Stimulated activated CD4-positive, alpha-beta T cell treated with anti-CD3 and anti-CD28 coated beads, Interleukin-4, amount 100 ng/mL, for 4 hours (primary cell): ENCODE measurements at places on chromosomes 7 and 10.

GRCh38 chr10:7291487-7292270 is 119.2 kb downstream of the SFMBT2 start:
- no peak for DNase-seq

DNA sequence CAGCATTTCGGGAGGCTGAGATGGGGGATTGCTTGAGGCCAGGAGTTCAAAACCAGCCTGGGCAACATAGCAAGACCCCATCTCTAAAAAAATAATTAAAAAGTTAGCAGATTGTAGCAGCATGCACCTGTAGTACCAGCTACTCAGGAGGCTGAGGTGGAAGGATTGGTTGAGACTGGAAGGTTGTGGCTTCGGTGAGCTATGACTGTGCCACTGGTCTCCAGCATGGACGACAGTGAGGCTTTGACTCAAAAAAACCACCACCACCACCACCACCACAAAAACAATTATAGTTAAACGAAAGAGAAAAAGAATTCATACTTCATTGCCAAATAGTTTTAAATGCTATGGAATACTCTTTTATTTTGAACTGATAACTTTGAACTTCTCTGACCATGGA is 63.4 kb downstream of the VTI1A start:
- no peak for DNase-seq

DNA sequence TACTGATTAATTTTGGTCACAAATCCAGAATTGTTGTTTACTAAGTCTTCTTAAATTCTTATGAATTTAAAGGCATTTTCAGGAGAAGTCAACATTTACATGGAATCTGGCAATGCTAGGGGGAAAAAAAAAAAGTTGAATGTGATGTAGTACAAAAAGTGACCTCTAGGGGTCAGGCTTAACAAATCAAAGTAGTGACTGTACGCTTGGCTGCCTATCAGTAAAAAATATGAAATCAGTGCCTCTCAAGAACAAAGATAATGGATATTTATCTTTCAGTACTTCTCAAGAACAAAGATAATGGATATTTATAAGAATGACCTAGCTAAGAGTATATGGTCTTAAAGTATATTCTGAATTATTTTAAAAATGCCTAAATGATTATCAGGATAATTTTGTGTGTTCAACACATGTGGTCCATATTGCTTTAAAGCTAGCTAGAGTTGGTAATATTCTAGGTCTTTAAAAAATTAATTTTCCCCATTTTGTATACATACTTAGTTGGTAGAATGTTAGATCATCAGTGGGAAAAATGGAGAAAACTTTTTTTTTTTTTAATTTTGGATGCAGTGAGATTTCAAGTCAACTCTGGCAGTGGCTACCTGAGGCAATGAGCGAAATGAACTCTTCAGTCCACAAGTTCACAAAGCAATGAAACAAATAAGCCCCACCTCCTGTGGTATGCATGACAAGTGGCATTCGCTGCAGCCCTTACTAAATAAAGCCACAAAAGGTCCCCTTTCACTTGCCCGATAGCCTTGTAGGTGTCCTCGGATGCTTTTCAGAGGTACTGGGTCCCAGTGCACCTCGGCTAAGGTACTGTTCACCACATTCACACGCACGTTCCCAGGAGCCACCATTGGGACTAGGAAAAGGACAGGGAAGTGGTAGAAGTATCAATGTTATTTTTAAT is 51.2 kb upstream of the LAMB4 start:
- DNase-seq, result no peak

DNA sequence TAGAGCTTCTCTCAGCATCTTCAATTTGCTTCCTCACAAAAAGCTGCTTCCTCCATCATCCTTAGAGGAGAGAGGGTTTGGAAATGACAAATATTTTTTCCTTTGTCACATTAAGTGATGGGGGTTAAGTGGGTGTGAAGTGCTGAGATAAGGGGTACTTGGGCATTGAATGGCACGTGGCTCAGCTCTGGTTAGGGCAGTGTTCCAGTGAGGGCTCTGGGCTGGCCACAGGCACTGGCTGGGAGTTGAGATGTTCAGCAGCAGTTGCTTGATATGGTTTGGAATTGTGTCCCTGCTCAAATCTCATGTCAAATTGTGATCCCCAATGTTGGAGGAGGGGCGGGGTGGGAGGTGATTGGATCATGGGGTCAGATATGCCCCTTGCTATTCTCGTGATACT is 33.7 kb upstream of the CHCHD3 start:
- no peak for DNase-seq

DNA sequence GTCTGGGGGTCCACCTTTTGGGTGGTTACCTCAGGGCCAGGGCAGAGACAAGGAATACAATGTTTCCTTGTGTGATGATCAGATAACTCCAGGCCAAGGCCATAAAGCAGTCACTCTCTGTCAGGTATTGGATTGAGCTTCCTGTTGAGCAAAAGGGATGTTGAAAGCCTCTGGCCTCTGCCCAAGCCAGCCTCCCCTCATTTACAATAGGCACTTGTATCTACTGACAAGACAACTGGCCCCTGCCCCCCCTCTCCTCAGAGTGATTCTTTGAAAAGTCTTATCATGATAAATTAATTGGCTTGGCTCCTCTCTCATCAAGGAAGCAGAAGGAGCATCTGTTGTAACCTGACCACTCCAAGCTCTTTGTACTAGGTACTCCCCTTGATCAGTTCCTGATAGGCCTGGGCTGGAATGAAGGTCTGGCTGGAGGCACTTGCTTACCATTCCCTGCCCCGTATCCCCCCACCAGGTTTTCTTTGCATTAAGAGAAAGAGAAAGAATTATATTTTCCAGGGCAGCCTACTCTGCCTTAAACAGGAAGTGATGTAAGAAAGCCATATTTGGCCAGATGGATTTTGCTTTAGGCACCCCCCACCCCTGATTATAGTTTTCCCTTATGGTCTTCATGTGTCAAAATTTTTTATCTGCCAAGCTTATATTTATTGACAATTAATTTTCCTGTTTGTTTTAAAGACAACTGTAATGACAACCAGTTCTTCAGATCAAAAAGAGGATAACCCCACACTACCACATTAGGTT is 42.1 kb upstream of the HPS1 start:
- no peak for DNase-seq
